ENCODE measurements at places on chromosomes 11 and 22.

DNA sequence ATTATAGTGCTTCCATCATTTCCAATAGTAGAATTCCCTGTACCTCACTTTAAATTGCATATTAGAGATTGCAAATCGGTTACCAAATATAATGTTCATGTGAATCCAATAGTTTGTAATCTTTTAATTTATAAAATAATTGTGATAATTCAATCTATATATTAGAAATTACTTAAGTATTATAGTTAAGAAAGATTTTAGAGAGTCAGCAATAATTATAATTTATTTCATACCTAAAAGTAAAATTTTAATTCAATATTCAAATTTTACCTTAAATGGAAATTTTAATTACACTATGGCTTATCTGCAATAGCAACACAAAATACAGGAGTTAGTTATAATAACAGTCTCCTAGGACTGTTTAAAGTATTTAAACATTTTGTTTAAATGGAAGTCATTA, 13.5 kb downstream of the CCDC179 start:
- no peak for DNase-seq

- DNase-seq: peak; percentile 40
Measured at GRCh38 chr11:2655834-2656622, 43.8 kb downstream of the KCNQ1OT1 start.

- DNase-seq: no peak
Measured at GRCh38 chr22:22770280-22770871, 117.2 kb upstream of the IGLL5 start.

DNA sequence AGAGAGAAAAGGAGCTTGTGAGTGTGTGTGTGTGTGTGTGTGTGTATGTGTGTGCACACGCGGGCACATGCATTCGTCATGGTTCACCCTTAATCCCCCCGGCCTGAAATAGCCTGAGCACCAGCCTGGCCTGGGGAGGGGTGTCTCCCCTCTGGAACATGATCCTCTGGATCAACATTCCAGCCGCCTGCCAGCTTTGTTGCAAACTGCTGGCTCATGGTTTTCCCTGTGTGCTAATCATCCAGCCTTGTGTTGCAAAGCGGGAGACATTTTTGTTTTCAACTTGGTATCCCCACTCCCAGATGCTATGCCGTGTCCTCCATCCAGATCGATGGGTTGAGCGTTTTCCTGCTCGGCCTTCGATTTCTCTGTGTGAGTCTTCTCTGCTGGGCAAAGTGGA, 94.3 kb downstream of the FEZ1 start:
- no peak for DNase-seq

DNA sequence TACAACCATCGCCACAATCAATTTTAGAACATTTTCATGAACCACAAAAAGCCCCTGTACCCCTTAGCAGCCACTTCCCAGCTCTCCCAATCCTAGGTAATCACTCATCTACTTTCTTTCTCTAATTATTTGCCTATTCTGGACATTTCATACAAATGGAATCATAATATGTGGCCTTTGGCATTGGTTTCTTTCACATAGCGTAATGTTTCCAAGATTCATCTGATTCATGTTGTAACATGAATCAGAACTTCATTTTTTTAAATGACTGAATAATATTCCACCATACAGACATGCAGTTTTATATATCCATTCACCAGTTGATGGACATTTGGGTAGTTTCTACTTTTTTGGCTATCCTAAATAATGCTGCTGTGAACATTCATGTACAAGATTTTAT, 56.2 kb upstream of the RCN1 start:
- no peak for DNase-seq

DNA sequence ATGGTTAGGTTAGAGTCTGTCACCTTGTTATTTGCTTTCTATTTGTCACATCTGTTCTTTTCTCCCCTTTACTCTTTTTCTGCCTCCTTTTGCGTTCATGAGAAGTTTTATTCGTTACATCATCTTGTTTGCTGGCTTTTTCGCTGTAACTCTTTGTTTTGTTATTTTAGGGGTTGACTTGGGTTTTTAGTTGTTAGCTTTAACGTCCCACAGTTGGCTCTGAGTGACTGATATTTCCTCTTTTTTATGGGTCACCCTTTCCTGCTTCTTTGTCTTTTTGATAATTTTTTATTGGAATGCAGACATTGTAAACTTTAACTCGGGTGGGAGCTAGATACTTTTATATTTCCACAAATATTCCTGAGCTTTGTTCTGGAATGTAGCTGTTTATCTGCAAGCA, 13.3 kb upstream of the TNNT3 start:
- DNase-seq: no peak

- DNase-seq: no peak
Measured at GRCh38 chr22:29816539-29816938, 21.5 kb downstream of the ASCC2 start.

GRCh38 chr11:18618342-18619025, 15.7 kb downstream of the SPTY2D1 start:
- DNase-seq: no peak

GRCh38 chr11:47667135-47667534, 24.8 kb upstream of the MTCH2 start:
- no peak for DNase-seq

DNA sequence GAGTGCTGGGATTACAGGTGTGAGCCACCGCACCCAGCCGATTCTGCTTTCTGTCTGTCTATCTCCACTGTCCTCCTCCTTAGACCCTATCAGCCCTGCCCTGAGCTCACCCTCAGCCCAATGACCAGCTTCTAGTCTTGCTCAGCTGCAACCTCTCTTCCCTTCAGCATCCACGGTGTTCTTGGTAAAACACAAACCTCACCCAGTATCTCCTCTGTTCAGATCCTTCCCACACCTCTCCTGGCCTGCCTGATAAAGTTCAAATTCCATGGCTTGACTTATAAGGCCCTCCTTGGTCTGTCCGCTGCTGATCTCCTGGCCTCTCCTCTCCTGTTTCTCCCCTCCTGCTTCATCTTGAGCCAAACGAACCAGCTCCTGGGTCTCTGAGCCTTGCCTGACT, 14.5 kb upstream of the NCF4 start:
- no peak for DNase-seq

DNA sequence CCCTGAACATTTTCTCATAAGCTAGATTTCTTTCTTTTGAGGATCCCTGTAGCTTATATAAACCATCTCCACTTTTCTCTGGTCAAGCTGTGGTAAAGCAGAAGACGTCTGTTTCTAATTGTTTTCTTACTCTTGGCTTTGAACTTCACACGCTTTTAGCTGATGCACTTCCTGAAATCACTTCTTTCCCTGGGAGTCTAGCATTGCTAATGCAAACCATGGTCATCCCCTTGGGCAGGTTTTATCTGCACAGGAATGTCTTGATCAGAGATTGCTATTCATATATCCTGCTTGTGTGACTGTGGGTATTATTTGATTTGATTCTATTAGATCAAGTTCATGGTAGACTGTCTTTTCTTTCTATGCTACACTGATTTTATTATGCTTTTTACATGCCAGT, 199.2 kb upstream of the POU2AF2 start:
- DNase-seq: no peak

DNA sequence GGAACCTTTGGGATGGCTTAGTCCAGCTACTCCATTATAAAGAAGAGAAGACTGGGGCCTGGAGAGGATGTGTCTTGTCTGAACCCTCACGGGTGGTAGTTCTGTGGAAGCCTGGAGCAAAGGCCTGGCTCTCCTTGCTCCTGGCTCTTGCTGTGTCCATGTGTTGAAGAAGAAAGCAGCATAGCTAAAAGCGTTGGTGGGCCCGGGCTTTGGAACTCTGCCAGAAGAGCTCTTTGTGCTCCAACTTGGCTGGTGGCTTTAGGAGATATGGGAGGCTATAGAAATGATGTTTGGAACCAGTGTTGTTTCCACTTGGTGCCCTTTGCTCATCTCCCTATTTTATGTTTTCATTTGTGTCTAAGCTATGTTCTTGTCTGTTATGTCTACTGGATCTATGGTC, 131.1 kb downstream of the DBX1 start:
- DNase-seq: no peak

GRCh38 chr22:19422440-19423301, 8.9 kb downstream of the HIRA start:
- DNase-seq: no peak

GRCh38 chr22:37563153-37564081, 3.1 kb downstream of the CDC42EP1 start:
- DNase-seq: no peak

DNA sequence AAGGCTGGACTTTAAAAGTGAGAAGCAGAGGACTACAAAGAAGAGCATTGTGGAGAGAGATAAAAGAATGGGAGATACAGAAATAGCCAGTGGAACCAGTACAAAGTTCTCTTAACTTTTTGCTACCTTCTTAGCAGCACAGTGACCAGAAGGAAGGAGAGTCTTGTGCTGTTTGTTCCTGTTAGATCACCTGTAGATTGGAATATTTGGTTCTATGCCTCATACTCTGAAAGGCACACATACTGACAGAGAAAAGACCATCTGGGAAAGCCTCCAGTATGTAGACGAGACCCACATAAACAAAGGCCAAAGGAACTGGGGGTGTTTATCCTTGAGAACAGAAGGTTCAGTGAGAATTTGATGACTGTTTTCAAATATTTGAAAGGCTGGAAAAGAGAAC, 18.7 kb downstream of the RNF141 start:
- no peak for DNase-seq

DNA sequence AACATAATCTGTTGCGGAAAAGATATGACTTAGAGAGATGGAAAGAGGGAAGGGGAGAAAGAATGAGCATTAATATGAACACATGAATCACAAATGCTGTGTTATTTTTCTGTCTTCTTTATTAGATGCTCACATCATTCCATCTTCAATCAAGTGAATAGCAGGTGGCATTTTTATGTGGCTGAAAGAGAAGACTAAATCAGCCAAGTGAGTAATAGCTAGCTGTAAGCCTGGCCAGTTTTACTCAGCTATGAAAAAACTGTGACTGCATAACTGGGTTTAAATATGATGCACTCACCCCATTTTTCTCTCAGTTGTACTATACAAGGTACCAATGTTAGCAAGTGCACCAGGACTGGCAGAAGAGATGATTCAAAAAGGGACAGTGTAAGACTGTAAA, 571.1 kb downstream of the JRKL start:
- no peak for DNase-seq

DNA sequence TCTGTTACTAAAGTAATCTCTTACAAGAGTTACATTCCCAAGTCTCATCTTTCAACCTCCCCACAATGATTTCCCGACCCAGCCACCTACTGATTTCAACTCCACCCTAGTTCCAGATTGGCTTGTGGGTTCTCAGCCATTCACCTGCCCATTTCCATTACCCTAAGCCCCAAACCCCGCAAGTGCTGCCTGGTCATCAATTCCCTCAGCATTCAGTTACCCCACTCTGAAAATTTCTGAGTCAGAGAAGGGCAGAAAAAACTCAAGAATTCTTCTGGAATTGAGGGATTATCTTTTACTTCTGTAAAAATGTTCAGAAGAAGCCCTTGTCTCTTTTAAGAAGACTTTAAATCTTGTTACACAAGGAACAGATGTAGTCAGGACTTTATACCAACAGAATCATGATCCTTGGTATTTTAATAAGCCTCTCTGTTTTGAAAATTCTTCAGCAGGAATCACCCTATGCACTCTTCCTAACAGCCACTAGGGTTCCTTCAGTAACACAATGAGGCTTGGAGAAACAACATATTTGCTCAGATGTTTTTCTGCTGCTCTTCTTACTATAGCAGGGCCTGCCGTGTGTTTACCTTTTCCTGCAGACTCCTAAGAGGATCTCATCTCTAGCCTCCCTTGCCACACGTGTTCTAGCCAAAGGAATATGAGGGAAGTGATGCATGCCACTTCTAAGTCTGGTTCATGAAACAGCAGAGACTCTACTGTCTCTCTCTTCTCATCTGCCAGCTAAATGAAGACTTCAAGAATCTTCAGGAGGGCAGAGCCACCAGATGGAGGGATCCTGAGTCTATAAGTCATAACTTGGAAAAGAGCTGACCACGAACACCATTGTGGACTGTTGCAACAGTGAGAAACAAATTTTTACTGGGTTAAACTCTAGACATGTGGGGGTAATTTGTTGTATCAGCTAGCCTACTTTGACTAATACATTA, 29.3 kb upstream of the PAMR1 start:
- DNase-seq: no peak

DNA sequence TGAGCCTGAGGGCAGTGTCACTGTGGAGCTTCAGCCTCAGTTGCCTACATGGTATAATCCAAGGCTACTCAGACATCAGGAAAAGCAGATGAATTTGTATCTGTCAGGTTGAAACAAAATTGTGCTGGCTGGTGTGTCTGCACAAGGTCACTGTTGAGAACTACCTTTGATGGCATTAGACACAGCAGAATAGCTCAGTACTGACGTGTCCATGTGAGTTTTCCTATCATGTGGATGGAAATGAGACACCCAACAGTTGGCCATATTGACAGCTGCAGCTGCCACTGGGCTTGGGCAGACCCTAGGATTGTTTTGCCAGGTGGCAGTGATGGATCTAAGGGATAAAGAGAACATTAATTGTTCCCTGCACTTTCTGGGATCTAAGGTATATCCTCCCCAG, 15.8 kb downstream of the CCDC134 start:
- no peak for DNase-seq

DNA sequence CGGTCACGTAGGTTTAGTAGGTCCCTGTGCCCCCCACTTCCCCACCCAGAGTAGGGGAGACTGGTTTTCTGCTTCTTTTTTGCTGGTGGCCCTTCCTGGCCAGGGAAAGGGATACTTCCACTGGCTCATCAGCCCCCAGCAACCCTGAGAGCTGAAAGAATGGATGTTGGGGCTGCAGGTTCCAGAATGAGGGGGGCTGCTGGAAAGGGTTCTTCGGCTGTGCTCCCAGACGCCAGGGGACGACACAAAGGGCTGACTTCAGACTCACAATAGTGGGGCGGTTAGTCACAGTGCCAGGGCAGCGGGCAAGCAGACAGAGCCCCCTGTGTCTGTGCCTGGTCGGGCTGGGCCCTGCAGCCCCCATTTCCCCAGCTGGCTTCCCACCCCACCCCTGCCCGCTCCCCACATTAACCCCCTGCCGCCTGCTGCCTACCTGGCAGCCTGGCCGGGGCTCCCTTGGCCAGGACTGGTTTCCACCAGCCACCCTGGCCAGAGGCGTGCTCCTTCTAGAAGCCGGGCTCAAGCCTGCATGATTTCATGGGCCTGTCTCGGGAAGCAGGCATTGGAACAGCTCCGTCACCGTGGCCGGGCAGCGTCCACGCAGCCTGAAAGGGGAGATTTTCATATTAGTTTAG, 79.1 kb upstream of the WNT7B start:
- no peak for DNase-seq

DNA sequence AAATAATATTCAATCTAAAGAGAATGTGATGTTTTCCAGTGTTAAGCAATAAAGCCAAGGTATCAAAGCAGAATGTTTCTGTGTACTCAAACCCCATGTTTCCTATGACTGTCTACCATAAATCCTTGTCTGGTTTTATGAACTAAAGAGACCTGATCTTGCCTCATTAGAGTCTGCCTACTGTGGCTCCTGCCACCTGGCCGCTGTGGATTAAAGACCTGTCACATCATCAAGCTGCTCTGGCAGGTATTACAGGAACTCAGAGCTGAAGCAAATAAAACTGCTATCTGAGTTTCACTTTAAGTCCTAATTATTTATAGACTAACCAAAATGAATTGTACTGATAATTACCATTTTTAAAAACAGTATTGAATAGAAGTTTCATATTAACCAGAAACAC, 207.8 kb upstream of the CCDC90B start:
- no peak for DNase-seq

- no peak for DNase-seq
Measured at GRCh38 chr22:46121079-46121478, 29.2 kb upstream of the PPARA start.
